H1 (cell line): ENCODE measurements at places on chromosomes 3 and 15. TPM values are rescaled to one million over a fixed set of nuclear protein-coding genes. Genes with fewer than 3 reads are reported as not detected.

- DNase-seq: no peak
Observed at GRCh38 chr3:157249606-157250005, 89.7 kb upstream of the CCNL1 start.

DNA sequence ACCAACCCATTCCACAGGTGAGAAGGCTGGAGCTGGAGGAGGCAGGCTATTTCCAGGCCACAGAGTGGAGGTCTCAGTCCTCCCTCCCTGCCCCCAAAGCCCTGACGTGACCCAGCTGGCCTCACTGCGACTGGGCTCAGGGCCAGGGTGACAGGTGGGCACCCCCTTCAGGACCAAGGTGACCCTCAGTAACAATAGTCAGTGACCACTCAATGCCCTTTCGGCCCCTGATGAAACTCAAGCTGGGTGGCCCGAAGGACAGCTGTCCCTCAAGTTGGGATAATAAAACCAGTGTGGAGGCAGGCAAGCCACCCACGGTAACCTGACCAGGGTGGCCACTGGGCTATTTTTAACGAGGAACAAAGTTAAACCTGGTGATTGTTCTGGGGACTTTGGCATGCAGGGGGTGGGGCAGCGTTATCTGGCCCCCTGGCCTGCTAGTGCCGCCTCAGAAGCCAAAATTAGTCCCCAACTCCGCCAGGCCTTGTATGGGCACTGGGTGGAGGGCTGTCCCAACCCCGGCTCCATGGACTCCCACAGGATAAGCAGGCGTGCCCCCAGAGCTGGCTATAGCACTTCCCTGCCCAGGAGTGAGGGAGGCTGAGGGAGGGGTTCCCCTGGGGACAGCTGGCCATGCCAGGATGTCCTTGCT is 1.1 kb downstream of the TNNC1 start:
- DNase-seq: no peak

DNA sequence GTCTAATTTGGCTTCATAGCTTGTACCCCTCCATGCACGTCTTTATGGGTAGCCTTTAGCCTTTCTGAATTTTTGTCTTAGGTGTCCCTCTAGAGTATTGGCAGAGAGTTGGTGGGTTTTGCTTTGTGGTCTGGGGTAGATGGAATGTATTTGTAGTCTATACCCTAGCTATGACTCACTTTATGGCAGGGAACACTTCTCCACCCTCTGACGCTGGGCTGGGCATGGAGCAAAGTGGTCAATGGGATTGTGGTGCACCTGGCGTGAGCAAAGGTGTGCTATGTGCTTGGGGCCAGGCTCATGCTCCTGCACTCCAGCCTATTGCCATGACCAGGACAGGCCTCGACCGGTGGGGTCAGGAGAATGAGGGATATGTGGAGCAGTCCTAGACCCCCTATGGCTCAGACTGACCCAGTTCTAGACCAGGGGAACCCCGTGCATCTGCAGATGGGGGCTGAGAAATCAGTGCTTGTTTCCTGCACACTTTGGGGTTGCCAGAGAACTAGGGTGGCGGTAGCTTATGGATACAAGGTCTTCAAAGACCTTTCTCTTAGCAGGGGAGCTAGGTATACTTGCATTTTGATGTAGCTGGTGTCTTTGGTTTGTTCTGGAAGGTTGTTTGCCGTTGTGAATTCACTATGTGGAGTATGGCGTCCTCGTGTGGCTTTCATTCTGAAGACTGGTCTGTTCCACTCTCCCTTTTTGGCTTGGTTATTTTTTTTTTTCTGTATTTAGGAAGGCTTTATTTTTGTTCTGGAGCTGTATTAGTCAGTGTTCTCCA is 49.4 kb upstream of the RPL32 start:
- no peak for DNase-seq

DNA sequence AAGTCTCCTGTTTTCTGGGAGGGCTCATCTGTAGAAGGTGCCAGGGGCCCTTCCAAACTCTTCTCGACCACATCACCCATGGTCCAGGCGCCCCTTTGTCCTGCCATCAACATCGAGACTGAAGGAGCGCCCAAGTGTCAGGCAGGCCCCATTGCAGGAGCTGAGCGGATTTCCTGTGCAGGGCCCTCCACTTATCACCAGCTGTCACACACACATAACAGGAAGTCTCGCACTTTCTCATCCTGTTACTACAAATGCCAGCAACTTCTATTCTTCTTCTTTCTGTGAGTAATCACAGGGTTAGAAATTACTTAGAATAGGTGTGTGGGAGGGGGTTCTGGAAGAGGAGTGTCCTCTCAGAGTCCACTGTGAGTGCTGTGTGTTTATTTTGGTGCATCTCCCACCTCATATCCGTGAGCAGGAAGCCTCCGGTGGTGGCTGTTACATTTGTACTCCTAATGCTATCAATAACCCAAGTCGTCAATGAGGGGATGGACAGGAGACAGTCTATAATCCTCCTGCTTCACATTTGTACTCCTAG is at the start of gene KLHL6:
Gene KLHL6 (minus strand): TSS at position 166 of the 541 bp plus-strand sequence. CDS start 53 bp downstream, at position 113.
- DNase-seq: no peak

GRCh38 chr15:39622660-39623516 is 42.0 kb downstream of the THBS1 start:
- no peak for DNase-seq

GRCh38 chr3:183285828-183286457 is 32.9 kb downstream of the B3GNT5 start:
- no peak for DNase-seq

GRCh38 chr15:31605467-31605931 is 278.9 kb downstream of the KLF13 start:
- DNase-seq: peak; percentile 74

DNA sequence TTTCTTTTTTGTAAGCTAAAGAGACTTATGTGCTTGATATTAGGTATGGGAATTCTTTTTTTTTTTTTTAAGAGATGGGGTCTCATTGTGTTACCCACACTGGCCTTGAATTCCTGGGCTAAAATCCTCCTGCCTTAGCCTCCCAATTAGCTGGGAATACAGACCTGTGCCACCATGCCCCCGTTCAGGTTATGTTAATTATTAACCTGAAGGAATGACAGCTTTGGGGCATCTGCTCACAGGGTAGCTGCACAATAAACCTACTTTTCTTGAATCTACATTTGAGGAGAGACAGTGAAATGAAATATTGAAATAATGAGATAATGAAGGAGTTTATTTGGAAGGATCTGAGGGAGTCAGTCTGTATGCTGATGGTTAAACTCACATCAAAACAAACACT is 158.2 kb upstream of the FAM3D start:
- DNase-seq: no peak

DNA sequence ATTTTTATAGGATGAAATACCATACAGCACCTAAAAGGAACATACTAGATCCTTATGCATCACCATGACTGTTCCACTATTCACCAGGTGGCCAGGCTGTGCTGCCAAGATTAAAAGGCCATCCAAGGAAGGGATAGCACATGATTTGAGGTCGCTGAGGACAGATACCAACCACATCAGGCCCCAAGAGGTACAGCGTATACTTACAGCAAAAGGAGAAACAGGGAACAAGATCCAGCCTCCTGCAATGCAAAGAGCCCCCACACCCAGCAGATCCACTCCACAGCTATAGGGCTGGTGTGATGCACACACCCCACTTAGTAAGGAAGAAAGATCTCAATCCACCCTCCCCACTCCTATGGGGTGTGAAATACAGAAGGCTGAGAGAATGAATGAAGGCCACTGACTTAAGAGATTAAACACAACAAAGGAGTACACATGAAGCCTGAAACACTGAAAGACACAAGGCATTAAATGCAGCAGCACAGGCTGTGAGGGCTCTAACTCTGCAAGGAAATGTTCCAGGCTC is 32.0 kb upstream of the ZNF445 start:
- no peak for DNase-seq

The CPLX3 gene
- total RNA-seq: not detected in 2 replicates

The NMB gene
- total RNA-seq: 9.3 and 12.4 TPM in 2 replicates
